ENCODE measurements at places on chromosomes 11 and 22.

DNA sequence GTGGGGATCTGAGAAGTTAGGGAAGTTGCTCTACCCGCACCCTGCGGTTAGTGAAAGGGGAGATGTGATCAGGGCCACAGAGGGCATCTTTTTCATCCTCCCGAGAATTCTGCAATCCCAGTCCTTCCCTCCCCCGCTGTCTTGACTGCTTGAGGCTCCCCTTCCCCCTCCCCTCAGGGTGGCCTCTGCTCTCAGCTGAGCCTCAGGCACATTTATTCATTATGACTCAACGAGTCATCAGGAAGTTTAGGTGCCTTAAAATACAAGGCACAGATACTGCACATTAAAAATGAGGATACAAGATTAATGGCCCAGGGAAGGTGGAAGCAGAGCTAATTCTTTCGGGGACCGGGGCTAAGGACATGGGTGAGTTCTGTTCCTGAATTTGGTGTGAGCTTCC lies 104.0 kb downstream of the CACNA1I start:
- DNase-seq = no peak

GRCh38 chr11:112835591-112836255 lies 125.5 kb upstream of the NCAM1 start:
- no peak for DNase-seq

DNA sequence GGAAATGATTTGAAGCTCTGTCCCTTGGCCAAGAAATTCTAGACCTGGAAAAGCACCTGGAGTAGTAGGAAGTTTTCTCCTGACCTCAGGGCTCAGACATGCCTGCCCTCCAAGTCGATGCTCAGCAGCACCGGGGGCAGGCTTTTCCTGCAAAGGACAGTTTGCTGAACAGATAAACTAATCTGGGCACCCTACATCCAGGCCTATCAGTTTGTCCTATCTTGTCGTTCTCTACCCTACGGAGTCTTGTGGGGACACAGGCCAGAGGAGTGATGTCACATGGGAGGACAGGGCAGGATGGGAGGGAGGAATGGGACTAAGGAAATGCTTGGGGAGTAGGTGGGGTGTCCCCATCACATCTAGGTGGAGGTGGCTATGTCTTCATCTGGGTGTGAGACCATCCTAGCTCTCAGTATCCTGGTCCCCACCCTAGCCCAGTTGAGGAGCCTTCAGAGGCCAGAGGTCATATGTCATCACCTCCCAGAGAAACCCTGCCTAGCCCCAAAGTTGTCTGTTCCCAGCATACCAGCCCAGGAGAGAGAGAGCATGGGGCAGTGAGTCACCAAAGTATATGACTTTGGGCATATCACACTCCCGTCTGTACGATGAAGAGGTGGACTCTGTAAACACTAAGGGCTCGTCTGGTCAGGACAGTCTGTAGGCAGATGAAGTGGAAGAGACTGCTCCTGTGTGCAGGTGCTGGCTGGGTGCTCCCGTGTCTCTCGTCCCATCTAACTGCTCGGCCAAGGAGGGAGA lies 18.1 kb upstream of the FCHSD2 start:
- DNase-seq = no peak

- DNase-seq = no peak
These were observed 108.7 kb upstream of the AKIP1 start for GRCh38 chr11:8802251-8802650.

GRCh38 chr22:36753120-36753802 lies 22.7 kb downstream of the IFT27 start:
- DNase-seq = no peak

- no peak for DNase-seq
These were observed 85.6 kb downstream of the KIRREL3 start for GRCh38 chr11:126914941-126915340.

DNA sequence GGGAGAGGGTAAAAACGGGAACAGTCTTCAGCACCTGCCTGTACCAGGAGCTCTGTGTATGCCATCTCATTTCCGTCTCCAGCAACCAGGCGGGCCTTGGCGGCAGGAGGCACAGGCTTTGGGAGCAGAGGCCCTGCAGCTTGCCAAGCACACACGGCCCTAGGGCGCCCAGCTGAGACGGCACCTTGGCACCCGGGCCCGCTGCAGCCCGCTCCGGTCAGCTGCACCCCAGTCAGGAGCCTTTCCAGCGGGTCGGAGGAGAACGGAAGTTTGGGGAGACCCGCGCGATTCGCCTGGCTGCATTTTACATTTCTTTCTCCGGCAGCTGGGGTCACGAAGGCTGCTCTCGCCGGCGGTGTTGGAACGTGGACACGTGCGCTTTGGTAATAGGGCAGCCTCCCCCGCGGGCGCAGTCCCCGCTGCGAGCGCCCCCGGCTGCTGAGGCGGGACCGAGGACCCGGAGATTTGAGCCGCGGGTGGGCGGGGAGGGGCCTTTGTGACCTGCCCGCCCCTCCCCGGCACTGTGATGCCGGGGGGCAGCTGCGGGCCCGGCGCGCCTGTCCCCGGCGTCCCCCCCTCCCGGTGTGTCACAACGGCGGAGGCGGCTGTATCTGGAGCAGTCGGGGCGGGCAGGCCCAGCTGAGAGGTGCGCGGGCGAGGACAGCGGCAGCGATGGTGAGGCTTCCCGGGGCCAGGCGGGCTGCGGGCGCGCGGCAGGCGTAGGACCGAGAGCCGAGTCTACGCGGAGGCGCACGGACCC lies at the start of gene TUBA8:
Gene TUBA8, plus strand, starts transcription at position 616 of the 760 bp plus-strand sequence. Its CDS starts 57 bp downstream, at position 673.
- DNase-seq = peak; percentile 37

DNA sequence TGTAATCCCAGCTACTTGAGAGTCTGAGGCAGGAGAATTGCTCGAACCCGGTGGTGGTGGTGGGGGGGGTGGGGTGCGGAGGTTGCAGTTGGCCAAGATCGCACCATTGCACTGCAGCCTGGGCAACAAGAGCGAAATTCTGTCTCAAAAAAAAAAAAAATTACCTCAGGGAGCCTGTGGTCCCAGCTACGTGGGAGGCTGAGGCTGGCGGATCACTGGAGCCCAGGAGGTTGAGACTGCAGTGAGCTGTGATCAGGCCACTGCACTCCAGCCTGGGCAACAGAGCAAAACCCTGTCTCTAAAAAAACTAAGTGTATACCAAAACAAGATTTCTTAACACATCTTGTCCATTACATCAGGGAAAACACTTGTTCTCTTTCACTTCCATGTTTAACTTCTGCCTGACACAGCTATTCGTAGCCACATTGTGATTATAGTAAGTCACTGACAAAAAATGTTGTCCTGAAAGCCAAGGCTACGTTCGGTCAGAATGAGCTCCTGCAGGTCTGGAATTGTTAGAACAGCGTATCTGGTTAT lies 1.4 kb downstream of the TMEM80 start:
- no peak for DNase-seq

- no peak for DNase-seq
These were observed 830.0 kb downstream of the NTM start for GRCh38 chr11:132200353-132200936.

DNA sequence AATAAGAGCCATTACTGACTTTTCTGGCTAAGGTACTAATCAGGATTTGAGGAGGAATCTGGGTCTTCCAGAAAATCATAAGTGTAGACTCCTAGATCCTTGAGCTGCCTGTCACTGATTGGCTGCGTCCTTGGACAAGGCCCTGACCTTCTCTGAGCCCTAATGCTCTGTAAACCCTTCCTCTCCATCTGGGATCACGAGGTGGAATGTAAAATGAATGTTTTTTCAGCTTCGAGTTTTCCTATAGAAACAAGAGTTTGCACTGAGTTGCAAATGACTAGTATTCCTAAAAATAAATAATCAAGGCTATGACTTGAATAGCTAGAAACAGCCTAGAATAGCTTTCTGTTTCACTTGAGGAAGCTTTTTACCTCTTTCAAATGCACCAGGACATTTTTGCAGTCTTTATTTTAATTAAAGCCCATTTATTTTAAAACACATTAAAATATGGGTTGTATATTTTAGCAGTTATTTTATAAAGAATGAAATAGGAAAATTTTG lies 1.1 kb upstream of the DIXDC1 start:
- no peak for DNase-seq

DNA sequence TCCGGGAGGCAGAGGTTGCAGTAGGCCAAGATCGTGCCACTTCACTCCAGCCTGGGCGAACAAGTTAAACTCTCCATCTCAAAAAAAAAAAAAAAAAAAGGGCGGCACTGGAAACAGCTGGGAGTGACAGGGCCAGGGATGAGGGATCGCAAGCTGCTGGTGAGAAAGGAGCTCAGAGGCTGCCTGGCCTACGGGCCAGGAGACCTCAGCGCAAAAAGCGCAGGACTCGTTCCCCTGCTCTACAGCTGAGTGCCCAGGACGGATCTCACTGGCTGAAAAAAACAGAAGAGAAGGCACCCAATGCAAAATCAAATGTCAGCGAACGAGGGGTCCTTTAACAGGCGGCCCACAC lies 650 bp upstream of the NUP50 start:
- DNase-seq = no peak

- DNase-seq = no peak
These were observed 763 bp upstream of the MS4A7 start for GRCh38 chr11:60377401-60378136.

GRCh38 chr11:68271781-68272608 lies at the start of gene C11orf24:
C11orf24 (minus strand) TSS chr11:68271973; CDS start chr11:68263767, 8,206 bp downstream.
- peak; percentile 89 for DNase-seq

GRCh38 chr11:133011604-133012003 lies 520.7 kb downstream of the OPCML start:
- no peak for DNase-seq

DNA sequence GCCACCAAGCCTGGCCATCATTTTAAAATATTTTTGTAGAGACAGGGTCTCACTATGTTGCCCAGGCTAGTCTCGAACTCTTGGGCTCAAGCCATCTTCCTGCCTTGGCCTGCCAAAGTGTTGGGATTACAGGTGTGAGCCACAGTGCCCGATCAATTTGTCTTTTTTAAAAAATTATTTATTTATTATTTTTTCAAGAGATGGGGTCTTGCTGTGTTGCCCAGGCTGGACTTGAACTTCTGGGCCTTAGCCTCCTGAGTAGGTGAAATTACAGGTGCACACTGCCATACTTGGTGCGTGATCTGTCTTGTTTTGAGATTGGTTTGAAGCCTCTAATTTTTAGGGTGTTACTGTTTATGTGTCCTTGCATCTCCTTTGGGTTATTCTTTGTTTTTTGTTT lies 10.2 kb downstream of the CABIN1 start:
- no peak for DNase-seq

DNA sequence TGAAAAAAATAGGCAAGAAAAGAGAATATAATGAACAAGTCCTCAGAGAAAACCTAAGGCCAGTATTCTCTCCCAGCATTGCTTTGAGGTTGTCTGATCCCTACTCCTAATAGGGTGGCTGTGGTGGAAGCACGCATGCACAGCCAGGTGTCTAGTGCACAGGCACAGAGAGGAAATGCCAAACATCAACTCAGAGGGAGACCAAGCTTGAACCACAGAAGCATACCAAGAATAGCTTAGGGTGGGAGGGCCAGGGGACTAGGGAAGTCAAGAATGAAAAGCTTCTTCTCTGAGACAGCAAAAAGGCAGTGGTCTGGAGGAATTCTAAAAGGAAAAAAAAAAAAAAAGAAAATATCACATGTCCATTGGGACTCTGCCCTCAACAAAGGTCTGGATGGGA lies 244.1 kb upstream of the API5 start:
- DNase-seq = no peak

GRCh38 chr22:29801153-29801552 lies 34.0 kb downstream of the UQCR10 start:
- no peak for DNase-seq

DNA sequence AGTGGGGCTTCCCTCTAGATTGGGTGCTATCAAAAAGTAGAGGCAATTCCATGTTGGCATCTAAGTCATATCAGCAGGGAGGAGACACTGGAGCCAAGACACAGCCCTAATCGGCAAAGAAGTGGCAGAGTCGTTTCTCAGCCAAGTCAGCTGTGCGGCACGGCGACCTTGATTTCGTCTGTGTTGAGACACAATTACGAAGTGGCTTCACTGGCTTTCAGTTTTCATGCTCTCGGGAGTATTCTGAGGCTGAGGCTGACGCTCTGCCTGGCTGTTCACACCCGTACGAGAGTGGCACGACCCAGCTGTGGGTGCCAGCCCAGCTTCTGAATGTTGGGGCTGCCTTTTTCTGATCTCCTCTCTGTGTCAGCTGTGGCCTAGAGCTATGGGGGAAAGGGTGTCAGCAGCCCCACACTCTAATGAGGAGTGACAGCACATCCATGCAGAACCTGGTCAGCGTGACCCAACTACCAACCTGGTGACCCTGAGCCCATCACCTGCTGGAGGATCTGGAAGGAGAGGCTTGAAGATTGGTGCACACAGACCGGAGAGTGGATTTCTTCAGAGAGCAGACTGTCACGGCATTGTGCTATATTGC lies 105.7 kb upstream of the TMEM45B start:
- no peak for DNase-seq

GRCh38 chr11:27648840-27649239 lies 51.4 kb downstream of the BDNF start:
- no peak for DNase-seq

DNA sequence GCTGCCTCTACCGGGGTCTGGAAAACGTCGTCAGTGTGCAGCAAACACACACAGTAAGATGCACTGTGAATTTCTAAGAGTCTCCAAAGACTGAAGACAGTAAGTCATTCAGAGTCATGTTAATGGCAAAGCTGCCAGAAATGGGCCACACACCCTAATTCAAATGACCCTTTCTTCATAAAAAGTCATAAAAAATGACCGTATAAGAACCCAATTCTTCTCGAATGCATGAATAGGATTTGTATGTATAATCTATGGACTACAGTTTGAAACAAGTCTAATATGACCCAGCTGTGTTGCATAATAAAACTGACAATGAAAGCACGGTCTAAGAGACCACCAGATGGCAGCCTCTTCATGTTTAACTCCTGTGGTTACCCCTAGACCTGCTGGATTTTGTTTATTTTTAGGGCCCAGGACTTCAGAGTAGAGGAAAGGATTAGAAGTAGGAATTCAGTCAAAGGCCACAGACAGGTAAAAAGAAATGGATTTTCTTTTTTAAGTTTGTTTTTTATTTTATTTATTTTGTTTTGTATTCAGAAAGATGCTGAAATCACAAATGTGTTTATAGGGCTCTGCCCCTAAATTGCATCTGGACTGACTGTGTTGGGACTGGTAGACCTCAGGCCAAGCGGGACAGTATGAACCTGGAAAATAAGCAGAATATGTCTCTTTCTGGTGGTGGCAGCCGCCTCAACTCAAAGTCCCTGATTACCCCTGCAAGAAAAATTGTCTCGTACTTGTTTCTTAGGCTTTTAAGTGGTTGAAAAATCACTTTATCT lies 32.1 kb upstream of the SLC5A12 start:
- DNase-seq = peak; percentile 20

DNA sequence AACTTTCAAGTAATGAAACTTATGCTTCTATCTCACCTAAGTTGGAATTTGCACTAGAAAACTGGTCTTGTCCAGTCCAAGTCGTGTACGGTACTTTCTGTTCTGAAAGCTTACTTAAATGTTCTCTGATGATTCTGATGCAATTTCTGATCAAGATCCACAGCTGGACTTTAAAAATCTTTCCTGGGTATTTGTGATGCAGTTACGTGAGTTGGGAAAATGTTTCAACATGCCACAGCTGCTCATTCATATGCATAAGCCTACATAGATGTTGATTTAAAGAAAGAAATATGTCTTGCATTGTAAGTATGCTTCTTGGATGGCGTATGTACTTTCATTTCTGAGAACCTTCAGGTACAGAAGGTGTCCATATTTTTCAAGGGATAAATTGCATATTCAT lies 493.7 kb upstream of the CCDC90B start:
- DNase-seq = no peak

- no peak for DNase-seq
These were observed 132.1 kb downstream of the OSBP2 start for GRCh38 chr22:30826670-30827355.

- DNase-seq = no peak
These were observed 24.6 kb downstream of the RASD2 start for GRCh38 chr22:35564975-35565867.

Measured in neural crest cell (in vitro differentiated cells).